ENCODE measurements at places on chromosomes 6 and 20.

DNA sequence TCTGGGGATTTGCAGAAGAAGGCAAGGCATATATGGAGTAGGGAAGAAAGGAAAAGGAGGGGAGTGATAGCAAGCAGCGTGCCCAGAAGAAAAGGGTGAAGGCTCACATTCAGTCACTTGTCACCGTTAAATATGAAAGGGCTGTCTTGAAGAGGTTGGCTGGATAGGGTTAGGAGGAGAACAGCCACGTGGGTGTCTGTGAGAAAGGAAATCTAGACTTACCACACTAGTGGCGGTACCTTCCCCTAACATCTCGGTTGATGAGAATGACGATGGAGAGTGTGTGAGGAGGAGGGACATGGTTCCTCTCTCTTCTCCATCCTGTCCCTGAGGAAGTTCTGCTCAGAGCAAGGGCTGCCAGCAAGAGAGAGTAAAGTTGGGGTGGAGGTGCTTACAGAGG, 74.3 kb upstream of the CCN6 start:
- no peak for DNase-seq

- no peak for DNase-seq
Observed at GRCh38 chr6:45423111-45423823, 45.5 kb upstream of the SUPT3H start.

GRCh38 chr6:151765444-151765886, 42.0 kb upstream of the ESR1 start:
- no peak for DNase-seq

DNA sequence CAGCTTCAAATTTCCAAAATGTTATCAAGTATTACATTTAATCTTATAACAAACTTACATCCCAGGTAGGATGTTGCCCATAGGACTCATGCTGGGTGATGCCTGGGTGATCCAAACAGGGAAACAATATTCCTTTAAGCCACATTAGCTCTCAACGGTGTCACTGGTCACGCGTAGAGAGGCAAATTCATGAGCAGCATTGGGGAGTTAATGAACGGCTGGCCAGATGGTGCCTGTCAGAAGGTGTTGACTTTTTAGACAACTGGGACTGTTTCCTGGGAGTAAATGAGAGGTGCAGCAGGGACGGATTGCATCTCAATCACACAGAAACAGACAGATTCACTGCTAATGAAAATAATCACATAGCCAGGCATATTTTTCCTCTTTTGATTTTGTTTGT, 83.3 kb upstream of the ID4 start:
- DNase-seq, result no peak

DNA sequence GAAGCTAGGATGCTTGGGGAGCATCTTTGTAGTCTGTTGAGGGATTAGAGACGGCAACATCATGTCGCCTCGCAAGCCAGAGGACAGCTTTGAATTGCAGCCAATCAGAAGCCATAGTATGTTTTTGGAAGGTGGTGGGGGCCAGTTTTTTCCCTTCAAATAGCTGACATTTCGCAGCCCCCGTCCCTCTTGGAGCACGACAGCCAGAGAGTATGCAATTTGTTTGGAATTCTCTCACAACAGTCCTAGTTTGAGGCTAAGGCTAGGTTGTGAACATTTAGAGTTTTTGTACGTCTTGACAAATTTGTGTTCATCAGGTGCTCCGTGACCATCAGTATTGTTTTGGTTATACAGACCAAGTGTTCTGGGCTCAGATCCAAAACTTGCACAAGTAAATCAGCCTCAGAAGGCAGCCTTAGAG, 83.3 kb downstream of the PLCB1 start:
- no peak for DNase-seq

GRCh38 chr6:146369866-146370265, 173.8 kb upstream of the RAB32 start:
- no peak for DNase-seq

- DNase-seq, result no peak
Observed at GRCh38 chr6:131657630-131658111, 20.6 kb downstream of the ENPP3 start.

- DNase-seq, result no peak
Observed at GRCh38 chr20:14972256-14972655, 634.8 kb upstream of the FLRT3 start.

DNA sequence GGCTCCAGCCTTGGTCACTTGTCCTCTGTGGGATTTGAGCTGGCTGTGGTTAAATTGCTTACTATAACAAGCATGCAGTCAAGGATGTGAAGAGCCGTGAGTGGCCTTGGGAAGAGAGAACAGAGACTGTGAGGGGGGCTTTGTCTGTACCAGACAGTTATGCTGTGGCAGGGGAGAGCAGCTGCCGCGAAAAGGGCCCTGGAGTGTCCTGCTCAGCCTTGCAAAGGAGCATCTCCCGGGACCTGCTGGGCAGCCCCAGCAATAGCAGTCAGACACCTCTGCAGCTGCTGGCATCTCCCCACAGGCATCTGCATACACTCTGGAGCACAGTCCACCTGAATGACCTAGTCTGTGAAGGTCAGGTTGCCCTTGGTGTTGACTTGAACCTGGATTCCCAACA, 6.3 kb downstream of the EBF4 start:
- DNase-seq, result no peak

DNA sequence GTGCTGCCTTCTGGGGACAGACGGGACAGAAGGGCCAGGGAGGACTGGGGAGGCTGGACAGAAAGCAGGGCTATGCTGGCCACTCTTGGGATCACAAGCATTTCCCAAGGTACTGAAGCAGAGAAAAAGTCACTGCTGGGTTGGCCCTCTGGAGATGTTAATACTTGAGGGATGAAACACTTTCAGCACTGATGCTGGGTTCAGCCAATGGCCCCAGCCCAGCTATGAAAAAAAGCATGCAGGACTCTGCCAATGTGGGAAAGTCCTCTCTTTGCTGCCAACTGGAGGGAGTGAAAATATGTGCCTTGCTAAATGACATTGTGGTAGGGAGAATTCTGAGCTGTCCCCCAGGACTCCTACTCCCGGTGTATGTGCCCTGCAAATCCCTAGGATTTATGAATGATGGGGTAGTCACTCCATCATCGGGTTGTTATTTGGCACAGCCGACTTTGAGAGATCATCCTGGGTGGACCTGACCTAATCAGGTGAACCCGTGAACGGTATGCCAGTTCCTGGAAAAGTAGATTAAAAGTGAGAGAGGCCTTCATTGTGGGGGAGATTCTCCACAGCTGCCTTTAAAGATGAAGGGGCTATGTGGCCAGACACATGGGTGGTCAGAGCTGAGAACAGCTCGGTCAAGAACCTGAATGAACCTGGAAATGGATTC, 119.9 kb upstream of the TRAF3IP2 start:
- no peak for DNase-seq

GRCh38 chr6:87916446-87916845, 131.2 kb upstream of the SPACA1 start:
- no peak for DNase-seq

DNA sequence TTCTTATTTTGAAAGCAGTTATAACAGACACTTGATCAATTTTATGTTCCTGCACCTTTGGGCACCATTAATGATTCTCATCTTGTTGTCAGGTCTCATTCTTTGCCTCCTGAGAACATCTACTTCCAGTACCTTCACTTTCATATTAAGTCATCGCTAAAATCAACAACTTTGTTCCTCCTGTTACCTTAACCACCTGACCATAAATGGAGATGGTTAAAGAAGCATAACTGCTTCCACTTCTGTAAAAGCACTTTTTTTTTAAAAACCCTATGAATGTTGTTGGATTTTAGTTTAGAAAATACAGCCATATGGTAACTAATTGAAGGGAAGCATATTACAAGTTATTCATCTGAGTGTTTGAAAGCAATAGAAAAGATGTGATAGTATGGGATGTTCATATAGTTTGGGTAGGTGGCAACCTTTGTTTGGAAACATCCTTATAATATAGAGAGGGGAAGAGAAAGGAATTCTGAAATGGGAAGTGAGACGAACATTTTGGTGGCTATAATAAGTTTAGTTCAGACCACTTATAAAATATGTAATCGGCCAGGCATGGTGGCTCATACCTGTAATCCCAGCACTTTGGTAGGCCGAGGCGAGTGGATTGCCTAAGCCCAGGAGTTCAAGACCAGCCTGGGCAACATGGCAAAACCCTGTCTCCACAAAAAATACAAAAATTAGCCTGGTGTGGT, 53.9 kb downstream of the AFG1L start:
- no peak for DNase-seq

GRCh38 chr6:143744551-143745165, 66.9 kb downstream of the PHACTR2 start:
- no peak for DNase-seq

DNA sequence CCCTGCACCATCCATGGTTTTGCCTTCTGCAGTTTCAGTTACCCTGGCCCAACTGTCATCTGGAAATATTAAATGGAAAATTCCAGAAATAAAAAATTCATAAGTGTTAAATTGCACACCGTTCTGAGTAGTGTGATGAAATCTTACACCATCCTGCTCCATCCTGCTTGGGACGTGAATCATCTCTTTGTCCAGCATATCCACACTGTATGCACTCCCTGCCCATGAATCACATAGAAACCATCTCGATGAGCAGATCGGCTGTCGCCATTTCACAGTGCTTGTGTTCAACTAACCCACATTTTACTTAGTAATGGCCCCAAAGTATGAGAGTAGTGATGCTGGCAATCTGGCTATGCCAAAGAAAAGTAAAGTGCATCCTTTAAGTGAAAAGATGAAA, 105.9 kb upstream of the ID4 start:
- DNase-seq, result no peak

GRCh38 chr20:40551125-40551530, 137.9 kb downstream of the MAFB start:
- no peak for DNase-seq

GRCh38 chr6:45154679-45155078, 173.5 kb upstream of the RUNX2 start:
- no peak for DNase-seq

DNA sequence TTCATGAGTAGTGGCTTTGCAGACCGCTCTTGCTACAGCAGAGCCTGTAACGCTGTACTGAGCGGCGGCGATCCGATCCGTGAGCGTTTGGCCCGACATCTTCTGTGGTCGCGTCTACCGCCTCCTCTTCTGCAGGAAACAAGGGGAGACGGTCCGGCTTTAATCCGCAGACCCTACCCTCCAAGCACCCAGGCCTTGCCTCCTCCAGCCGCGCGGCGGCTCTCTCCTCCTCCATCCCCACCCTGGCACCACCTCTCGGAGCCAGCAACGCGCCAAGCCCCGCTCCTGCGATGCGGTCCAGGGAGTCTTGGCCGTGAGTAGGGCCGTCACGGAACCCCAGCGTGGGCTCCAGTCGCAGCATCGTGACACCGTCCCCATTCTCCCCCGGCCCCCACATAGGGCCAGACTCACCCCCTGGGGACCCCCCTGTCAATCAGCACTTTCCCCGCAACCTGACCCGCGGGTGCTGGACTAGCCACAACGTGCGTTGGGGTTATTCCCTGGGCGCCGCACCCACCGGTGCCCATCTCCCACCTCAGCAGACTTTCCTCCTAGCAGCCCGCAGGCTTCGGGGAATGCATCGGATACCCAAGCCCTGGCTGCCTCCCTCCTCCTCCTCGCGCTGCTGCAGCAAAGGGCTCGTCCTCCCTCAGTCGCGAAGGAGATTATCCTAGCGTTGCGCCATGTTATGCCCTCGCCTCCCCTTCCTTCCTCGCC, 914 bp downstream of the SNAP91 start:
- no peak for DNase-seq

DNA sequence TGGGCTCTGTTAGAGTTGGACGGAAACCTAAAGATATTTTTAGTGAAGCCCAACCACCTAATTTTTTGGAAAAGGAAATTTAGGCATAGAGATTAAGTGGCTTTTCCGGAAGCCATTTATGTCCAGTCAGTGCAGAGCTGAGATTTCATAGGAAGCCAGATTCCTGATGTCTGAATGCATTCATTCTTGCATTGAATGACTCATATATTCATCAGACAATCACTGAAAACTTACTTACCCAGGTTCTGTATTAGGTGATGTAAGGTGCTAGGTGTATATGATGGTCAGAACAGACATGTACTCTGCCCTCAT, 4.1 kb downstream of the SH3BGRL2 start:
- no peak for DNase-seq

GRCh38 chr6:170176136-170176897, 114.6 kb downstream of the DLL1 start:
- DNase-seq, result no peak

DNA sequence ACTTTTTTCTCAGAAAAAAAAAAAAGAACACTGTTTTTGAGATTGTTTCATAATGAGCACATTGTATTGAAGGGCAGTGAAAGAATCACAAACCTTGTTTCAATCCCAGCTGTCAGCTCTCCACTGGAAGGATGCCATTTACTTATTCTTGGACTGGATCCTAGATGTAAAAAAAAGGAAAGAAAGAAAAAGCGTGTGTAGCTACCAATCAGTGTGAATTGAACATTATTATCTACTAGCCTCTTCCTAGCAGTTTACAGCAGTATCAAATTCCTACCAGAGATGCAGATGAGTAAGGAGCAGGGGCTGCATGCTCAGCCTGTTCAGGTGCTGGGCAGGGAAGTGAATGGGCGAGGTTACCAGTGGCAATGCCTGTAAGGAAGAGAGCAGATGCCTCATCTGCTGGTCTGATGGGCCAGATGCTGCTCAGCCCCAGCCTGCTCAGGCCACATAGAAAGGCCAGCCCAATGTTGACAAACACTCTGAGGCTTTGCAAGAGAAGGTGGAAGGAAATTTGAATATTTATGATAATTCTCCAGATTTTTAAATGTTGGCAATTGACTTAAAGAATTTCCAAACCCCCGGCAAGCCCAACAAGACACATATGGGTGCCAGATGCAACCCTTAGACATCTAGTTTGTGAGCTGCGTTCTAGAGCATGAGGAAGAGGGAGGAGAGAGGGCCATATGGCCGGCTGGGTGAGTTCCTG, 189.5 kb downstream of the IBTK start:
- no peak for DNase-seq

- DNase-seq, result no peak
Observed at GRCh38 chr20:61535536-61535935, 283.5 kb downstream of the CDH4 start.

GRCh38 chr6:32627831-32628230, 9.4 kb upstream of the HLA-DQA1 start:
- no peak for DNase-seq

DNA sequence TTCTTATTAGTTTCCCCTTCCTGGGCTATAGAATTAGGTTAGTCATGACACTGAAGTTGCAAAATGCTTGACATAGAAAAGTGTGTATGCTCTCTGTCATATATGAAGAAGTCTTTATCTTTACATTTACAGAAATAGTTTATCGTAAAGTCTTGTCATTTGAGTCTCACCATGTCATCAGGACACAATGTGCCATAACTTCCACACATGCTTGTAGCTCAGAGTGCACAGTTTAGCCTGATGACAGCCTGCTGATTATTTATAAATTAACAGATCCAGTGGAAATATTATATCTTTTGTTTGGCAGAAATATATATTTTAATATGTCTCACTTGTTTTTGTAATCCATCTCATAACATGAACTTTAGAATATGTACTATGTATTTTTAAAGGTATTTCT, 286.9 kb upstream of the QKI start:
- no peak for DNase-seq

DNA sequence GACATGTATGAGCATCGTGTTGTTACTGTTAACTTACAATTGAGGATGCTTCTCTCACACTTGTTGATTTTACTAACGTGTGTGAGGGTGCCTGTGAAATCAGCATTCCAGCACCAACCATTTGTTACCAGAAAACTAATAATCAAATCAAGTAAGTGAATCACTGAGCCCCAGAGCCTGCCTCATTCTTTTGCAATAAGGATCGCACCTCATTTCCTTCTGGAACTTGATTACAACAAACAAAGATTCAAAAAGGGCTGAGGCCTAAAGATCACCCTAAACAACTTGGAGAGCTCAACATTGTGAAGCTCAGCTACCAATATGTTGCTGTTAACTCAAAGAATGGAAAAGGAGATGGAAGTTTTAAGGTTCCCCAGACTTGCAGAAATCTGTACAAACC, 274.7 kb downstream of the TFAP2A start:
- no peak for DNase-seq

- no peak for DNase-seq
Observed at GRCh38 chr6:7473805-7474719, 67.4 kb upstream of the DSP start.
